ENCODE measurements at places on chromosomes 6 and 20.

GRCh38 chr20:1225783-1226654, at the start of gene RAD21L1:
RAD21L1 (plus strand) TSS chr20:1226044; CDS start chr20:1228454, 2,410 bp downstream.
- H3K27me3 ChIP-seq, result no peaks in the 10 kb centered on the region
- H3K36me3 ChIP-seq, result no peaks in the 10 kb centered on the region
- peak within 1 kb of the TSS; percentile 68 for H3K4me3 ChIP-seq
- peaks cover 9% of the 10 kb centered on the region for H3K4me1 ChIP-seq

- DNase-seq, result no peak
- no peaks in the 10 kb centered on the region for H3K27me3 ChIP-seq
- peaks cover 38% of the 10 kb centered on the region for H3K36me3 ChIP-seq
Observed at GRCh38 chr20:20505554-20505953, 137.7 kb downstream of the INSM1 start.

DNA sequence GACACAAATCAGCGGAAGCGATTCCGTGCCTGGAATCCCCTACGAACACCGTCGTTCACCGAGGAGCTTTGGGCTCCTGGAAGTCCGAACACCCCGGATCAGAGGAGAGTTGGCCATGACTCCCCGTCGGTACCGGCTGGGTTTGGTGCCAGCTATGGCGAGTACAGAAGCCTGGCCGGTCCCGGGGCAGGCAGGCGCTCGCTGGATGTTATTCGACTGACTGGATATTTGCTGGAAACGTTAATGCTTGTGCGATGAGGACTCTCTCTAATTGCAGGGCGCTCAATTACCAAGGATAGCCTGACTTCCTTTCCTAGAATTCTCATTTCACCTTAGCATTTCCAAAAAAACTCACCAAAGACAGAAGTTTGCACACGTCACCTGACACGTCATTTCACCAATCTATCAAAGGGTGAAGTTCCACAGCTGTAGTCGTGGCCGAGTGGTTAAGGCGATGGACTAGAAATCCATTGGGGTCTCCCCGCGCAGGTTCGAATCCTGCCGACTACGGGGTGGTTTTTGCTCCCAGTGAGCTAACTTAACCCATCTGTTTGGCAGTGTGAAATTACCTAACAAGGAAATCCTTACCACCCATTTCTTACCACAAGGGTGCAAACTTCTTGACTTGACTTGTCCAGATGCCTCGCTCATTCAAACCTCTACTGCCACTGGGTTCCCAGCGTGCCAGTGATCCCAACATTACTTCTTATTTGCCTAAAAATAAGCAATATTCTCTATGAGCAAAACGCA, 22.7 kb upstream of the ZNF184 start:
- no peaks in the 10 kb centered on the region for H3K36me3 ChIP-seq
- H3K27ac ChIP-seq, result no peak overlapping the region
- peaks cover 9% of the 10 kb centered on the region for H3K27me3 ChIP-seq
- H3K4me3 ChIP-seq, result peak overlapping the region; percentile 4
- H3K4me1 ChIP-seq, result no peaks in the 10 kb centered on the region

- DNase-seq, result no peak
- no peaks in the 10 kb centered on the region for H3K4me1 ChIP-seq
- no peaks in the 10 kb centered on the region for H3K36me3 ChIP-seq
- H3K27ac ChIP-seq, result no peak overlapping the region
- no peaks in the 10 kb centered on the region for H3K27me3 ChIP-seq
Observed at GRCh38 chr6:111970426-111970825, 83.5 kb upstream of the CCN6 start.

DNA sequence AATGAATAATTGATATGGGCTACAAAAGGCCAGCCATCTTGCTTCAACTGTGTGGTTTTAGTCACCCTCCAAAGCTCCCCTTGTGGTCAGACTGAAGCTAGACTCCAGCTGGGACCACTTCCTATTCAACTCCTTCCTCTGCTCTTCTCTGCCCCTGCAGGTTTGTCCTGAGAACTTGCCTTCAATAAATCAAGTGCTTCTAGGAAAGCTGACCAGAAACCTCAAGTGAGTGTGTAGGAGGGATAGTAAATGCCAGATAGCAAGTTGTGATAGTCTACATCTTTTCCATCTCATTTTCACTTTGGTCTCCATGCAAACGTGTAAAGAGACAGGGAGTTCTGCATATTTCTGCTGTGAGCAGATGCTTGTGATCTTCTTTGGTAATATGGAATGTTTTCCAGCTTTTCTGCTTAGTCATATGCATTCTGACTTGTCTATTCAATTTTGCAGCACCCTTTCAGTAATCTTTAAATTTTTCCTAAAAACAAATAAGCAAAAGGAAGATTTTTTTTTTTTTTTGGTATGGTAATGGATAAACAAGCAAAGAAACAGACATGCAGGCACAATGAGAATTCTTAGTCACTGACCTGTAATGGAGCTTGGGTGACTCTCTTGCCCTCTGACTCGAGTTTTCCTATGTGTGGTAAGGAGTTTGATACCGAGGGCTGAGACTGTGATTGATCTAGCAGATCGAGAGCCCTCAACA, 201.3 kb upstream of the BTBD3 start:
- no peaks in the 10 kb centered on the region for H3K4me1 ChIP-seq
- no peak for DNase-seq
- H3K27ac ChIP-seq, result no peak overlapping the region
- H3K27me3 ChIP-seq, result no peaks in the 10 kb centered on the region

- peak overlapping the region; percentile 78 for H3K27ac ChIP-seq
- peak; percentile 93 for DNase-seq
- H3K27me3 ChIP-seq, result no peaks in the 10 kb centered on the region
- H3K36me3 ChIP-seq, result no peaks in the 10 kb centered on the region
Observed at GRCh38 chr20:25039697-25040437, 18.1 kb downstream of the ACSS1 start.

DNA sequence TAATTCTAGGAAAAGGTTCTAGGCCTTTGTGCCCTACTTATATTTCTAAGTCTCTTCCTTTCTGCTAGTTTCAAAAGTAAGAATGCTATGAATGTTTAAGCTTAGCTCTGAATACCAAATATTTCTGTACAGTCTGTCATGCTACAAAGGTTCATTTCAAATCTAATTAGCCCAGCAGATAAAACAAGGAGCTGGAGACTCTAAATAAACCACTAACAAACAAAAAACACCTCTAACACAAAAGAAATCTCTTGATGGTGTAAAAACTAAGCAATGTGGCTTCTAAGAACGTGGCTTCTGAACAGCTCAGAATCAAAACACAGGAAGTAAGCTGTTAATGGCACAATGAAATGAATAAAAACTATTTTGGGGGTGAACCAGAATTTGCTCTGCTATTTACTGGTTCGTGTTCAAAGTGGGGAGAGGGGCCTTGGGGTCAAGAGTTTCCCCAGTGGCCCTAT, 198.3 kb downstream of the BCAS1 start:
- no peak overlapping the region for H3K27ac ChIP-seq
- H3K36me3 ChIP-seq, result no peaks in the 10 kb centered on the region
- no peak for DNase-seq
- no peaks in the 10 kb centered on the region for H3K27me3 ChIP-seq

DNA sequence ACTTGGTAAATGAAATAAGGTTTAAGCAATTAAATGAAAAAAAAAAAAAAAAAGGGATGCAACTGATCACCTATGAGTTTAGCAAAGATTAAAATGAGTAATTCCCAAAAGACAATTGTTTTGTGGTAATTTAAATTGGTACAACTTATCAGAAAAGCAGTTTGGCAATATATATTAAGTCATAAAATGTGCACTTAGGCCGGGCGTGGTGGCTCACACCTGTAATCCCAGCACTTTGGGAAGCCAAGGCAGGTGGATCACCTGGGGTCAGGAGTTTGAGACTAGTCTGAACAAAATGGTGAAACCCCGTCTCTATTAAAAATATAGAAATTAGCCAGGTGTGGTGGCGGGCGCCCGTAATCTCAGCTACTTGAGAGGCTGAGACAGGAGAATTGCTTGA, 7.9 kb downstream of the PHACTR2 start:
- no peaks in the 10 kb centered on the region for H3K27me3 ChIP-seq
- no peak overlapping the region for H3K4me3 ChIP-seq
- no peaks in the 10 kb centered on the region for H3K36me3 ChIP-seq
- H3K27ac ChIP-seq, result no peak overlapping the region

GRCh38 chr6:73309785-73310502, 44.1 kb downstream of the DPPA5 start:
- H3K27ac ChIP-seq, result peak overlapping the region; percentile 63
- peak; percentile 57 for DNase-seq
- peak overlapping the region; percentile 56 for H3K4me3 ChIP-seq
- H3K36me3 ChIP-seq, result no peaks in the 10 kb centered on the region

DNA sequence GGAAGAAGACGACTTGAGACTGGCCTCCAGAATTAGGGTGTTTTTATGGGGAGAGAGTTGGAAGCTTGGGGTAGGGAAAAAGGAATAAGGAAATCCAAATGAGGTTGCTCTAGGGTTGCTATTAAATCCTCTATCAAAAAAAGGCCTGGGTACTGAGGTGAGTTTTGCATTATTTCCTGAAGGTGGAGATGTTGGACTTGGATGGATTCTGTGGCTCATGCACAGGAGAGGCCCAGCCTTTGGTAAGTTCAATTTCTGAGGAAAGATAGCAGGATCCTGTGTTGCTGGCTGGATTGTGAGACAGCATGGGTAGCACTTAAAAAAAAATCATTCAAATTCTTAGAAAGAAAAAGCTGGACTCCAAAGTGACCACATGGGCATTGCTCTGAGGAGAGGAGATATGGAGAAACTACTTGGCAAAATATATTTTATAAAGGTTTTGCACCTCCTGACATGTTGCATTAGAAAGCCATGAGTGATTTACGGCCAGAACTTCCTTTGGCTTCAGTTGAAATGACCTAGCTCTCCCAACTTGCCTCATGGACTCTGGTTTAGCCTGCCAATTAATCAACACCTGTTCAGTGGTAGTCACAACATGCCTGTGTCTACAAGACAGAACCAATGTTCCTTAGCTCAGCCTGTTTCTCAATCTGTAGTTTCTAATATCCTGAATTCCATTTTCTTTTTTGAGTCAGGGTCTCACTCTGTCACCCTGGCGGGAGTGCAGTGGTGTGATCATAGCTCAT, 152.1 kb upstream of the RALGAPA2 start:
- H3K4me1 ChIP-seq, result no peaks in the 10 kb centered on the region
- H3K27me3 ChIP-seq, result no peaks in the 10 kb centered on the region
- H3K27ac ChIP-seq, result no peak overlapping the region
- H3K4me3 ChIP-seq, result no peak overlapping the region

- H3K4me3 ChIP-seq, result no peak overlapping the region
- H3K27me3 ChIP-seq, result no peaks in the 10 kb centered on the region
- H3K4me1 ChIP-seq, result no peaks in the 10 kb centered on the region
- H3K36me3 ChIP-seq, result no peaks in the 10 kb centered on the region
- DNase-seq, result no peak
Observed at GRCh38 chr6:50925981-50926380, 107.3 kb downstream of the TFAP2B start.

DNA sequence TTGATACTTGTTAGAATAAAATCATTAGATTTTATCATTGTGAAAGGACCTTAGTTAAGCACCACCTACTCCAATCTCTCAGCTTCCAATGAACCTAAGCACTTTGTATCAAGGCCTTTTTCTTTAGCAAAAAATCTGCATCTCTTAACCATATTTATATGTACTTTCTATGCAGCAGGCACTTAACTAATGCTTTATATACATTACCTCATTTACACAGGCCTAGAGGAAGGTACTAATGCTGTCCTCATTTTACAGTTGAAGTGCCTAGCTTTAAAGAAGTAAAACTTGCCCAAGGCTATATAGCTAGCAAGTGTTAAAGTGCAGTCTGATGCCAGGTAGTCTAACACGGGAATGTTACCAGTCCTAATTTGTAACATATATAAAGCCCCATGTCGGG, 14.0 kb downstream of the MAP3K7 start:
- H3K4me1 ChIP-seq, result no peaks in the 10 kb centered on the region
- no peak overlapping the region for H3K4me3 ChIP-seq
- H3K27me3 ChIP-seq, result no peaks in the 10 kb centered on the region
- no peak overlapping the region for H3K27ac ChIP-seq
- no peak for DNase-seq

DNA sequence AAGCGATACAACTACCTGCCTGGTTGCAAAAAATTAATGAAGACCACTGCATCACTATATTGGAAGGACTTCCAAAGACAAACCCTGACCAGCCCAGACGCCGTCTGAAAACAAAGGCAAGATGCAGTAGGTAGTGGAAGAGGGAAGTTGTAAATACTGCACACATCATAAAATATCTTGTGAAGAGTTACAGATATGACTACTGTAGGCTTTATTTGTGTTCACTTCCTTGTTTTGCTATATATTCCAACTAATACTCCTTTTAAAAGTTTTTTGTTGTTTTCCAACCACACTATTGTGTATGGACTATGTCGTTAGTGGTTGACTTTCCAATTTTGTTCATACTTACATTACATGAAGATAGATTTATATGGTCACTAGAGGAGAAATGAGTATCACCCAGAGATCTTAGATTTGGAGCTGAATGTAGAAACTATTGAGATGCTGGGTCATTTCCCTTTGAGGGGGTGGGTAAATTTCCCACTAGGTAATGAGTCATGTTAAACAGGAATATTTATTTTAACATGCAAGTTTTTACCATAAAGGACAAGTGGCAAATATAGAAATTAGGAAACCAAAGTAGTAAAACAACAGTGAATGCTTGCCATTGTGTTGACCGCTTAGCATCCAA, 16.6 kb upstream of the TXLNB start:
- no peak overlapping the region for H3K27ac ChIP-seq
- no peak for DNase-seq
- H3K36me3 ChIP-seq, result no peaks in the 10 kb centered on the region
- H3K27me3 ChIP-seq, result no peaks in the 10 kb centered on the region

- no peaks in the 10 kb centered on the region for H3K27me3 ChIP-seq
- no peaks in the 10 kb centered on the region for H3K36me3 ChIP-seq
- no peak overlapping the region for H3K4me3 ChIP-seq
- no peak for DNase-seq
- H3K4me1 ChIP-seq, result no peaks in the 10 kb centered on the region
- no peak overlapping the region for H3K27ac ChIP-seq
Observed at GRCh38 chr6:95266537-95267258, 310.6 kb upstream of the MANEA start.

GRCh38 chr6:65450451-65450850, 256.6 kb downstream of the EYS start:
- H3K4me1 ChIP-seq, result no peaks in the 10 kb centered on the region
- H3K4me3 ChIP-seq, result no peak overlapping the region
- H3K27me3 ChIP-seq, result no peaks in the 10 kb centered on the region
- H3K27ac ChIP-seq, result no peak overlapping the region
- H3K36me3 ChIP-seq, result no peaks in the 10 kb centered on the region
- no peak for DNase-seq

GRCh38 chr20:39009348-39009747, 47.2 kb downstream of the DHX35 start:
- H3K4me3 ChIP-seq, result no peak overlapping the region
- no peaks in the 10 kb centered on the region for H3K4me1 ChIP-seq
- DNase-seq, result no peak
- H3K27me3 ChIP-seq, result no peaks in the 10 kb centered on the region

GRCh38 chr20:52783769-52784168, 188.4 kb upstream of the TSHZ2 start:
- DNase-seq, result no peak
- no peaks in the 10 kb centered on the region for H3K36me3 ChIP-seq
- H3K4me3 ChIP-seq, result no peak overlapping the region

- no peak overlapping the region for H3K4me3 ChIP-seq
- no peaks in the 10 kb centered on the region for H3K36me3 ChIP-seq
- no peaks in the 10 kb centered on the region for H3K4me1 ChIP-seq
- H3K27me3 ChIP-seq, result no peaks in the 10 kb centered on the region
Observed at GRCh38 chr6:7473805-7474719, 67.4 kb upstream of the DSP start.

- DNase-seq, result no peak
- no peaks in the 10 kb centered on the region for H3K27me3 ChIP-seq
- no peaks in the 10 kb centered on the region for H3K36me3 ChIP-seq
Observed at GRCh38 chr6:87482366-87482765, 9.6 kb downstream of the SLC35A1 start.

GRCh38 chr20:61106438-61106837, 145.6 kb upstream of the CDH4 start:
- no peak overlapping the region for H3K27ac ChIP-seq
- H3K36me3 ChIP-seq, result no peaks in the 10 kb centered on the region
- no peaks in the 10 kb centered on the region for H3K27me3 ChIP-seq

Data from pancreas (tissue), 10 donors.